ENCODE measurements at places on chromosomes 2 and 18. TPM values are rescaled to one million over a fixed set of nuclear protein-coding genes. Genes with fewer than 3 reads are reported as not detected.

Gene THSD7B
- total RNA-seq: 0.06 TPM

DNA sequence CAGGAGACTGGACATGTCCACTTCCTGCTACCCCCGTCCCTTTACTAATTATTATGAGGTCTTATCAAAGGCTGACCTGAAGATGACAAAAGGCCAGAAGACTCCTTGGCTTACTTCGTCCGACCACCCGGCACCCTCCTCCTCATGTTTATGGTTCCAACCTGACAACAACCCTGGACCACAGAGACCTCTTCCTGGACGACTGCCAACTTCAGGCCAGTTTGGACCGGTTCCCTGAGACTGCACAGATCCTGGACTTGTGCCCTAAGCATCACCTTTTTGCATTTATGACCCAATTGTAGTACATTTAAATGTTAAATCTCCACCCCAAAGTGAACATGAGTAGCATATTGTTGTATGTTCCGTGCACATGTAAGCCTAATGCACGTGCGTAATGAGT, 5.8 kb downstream of the DRC1 start:
- no peak overlapping the region for H3K4me3 ChIP-seq
- H3K27me3 ChIP-seq: no peaks in the 10 kb centered on the region
- no peak for DNase-seq

- no peaks in the 10 kb centered on the region for H3K4me1 ChIP-seq
- no peaks in the 10 kb centered on the region for H3K27me3 ChIP-seq
- no peak overlapping the region for H3K4me3 ChIP-seq
- H3K36me3 ChIP-seq: no peaks in the 10 kb centered on the region
- no peak for DNase-seq
Measured at GRCh38 chr2:195312662-195313061, 344.4 kb upstream of the SLC39A10 start.

Gene NEUROD1
- not detected for total RNA-seq

Gene TMEM247
- not detected for total RNA-seq

GRCh38 chr18:26470011-26470637, 78.2 kb downstream of the KCTD1 start:
- peak overlapping the region; percentile 58 for H3K27ac ChIP-seq
- peaks cover 5% of the 10 kb centered on the region for H3K36me3 ChIP-seq
- H3K4me1 ChIP-seq: peaks cover 11% of the 10 kb centered on the region

Gene LBX2
- 0.36 TPM for total RNA-seq

DNA sequence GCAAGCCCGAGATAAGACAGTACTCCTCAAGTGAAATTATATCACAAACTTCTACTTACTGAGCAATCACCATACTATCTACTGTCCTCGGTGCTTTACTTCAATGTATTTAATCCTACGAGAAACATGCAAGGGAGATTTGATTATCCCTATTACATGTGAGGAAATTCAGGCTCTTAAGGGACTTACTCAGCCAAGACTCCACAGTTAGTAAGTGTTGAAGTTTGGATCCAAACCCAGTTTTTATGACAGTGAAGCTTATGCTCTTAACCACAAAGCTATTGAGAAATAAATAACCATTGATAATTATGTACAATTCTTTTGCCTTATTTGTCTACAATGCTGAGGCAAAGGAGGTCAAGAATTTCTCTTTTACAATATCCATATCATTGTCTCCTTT, 672.9 kb upstream of the ACVR2A start:
- no peak for DNase-seq
- H3K4me1 ChIP-seq: no peaks in the 10 kb centered on the region
- no peaks in the 10 kb centered on the region for H3K36me3 ChIP-seq

GRCh38 chr2:54928719-54929118, 121.5 kb downstream of the RTN4 start:
- peaks cover 10% of the 10 kb centered on the region for H3K4me1 ChIP-seq
- no peak overlapping the region for H3K4me3 ChIP-seq
- no peak overlapping the region for H3K27ac ChIP-seq

- no peaks in the 10 kb centered on the region for H3K36me3 ChIP-seq
- no peak for DNase-seq
- H3K27ac ChIP-seq: no peak overlapping the region
- H3K27me3 ChIP-seq: no peaks in the 10 kb centered on the region
- H3K4me1 ChIP-seq: no peaks in the 10 kb centered on the region
Measured at GRCh38 chr2:133039531-133039930, 369.5 kb upstream of the LYPD1 start.

Gene UGT1A5
- total RNA-seq: not detected

GRCh38 chr2:149064856-149065630, 26.5 kb downstream of the LYPD6B start:
- no peaks in the 10 kb centered on the region for H3K36me3 ChIP-seq
- no peak overlapping the region for H3K27ac ChIP-seq
- H3K27me3 ChIP-seq: no peaks in the 10 kb centered on the region
- no peaks in the 10 kb centered on the region for H3K4me1 ChIP-seq

Gene DHRS9
- total RNA-seq: 0.79 TPM

Gene TUBA3E
- not detected for total RNA-seq

Gene PXDN
- 15.4 TPM for total RNA-seq

- no peaks in the 10 kb centered on the region for H3K27me3 ChIP-seq
- no peaks in the 10 kb centered on the region for H3K4me1 ChIP-seq
- H3K4me3 ChIP-seq: no peak overlapping the region
- no peaks in the 10 kb centered on the region for H3K36me3 ChIP-seq
- no peak for DNase-seq
Measured at GRCh38 chr2:208189069-208189809, 591 bp downstream of the C2orf80 start.

Gene CNDP1
- not detected for total RNA-seq

DNA sequence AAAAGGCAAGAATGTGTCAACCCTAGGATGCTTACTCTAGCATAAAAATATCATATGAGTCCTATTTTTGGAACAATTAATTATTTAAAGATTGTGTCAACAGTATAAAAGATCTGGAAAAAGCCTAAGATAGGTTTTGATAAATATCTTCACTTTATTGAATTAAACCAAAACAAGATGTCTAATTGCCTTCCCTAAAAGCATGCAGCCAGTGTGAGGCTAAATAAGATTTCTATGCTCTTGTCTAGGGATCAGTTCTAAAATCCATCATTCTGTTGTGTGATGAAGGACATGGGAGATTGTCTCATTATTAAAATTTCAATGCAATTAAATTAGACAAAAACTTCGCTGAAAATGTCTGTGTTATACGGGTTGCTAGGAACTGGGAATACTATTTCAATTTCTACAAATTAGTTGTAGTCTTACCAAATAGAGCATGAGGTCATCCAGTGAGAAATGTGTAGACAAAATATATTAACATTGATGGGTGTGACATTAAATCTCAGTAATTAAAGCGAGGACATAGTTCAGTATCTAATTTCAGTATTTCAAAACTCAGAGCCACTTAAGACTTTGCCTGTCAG, 535.6 kb upstream of the FSIP2 start:
- H3K36me3 ChIP-seq: no peaks in the 10 kb centered on the region
- H3K4me1 ChIP-seq: no peaks in the 10 kb centered on the region
- no peaks in the 10 kb centered on the region for H3K27me3 ChIP-seq
- no peak overlapping the region for H3K4me3 ChIP-seq
- no peak for DNase-seq
- no peak overlapping the region for H3K27ac ChIP-seq

DNA sequence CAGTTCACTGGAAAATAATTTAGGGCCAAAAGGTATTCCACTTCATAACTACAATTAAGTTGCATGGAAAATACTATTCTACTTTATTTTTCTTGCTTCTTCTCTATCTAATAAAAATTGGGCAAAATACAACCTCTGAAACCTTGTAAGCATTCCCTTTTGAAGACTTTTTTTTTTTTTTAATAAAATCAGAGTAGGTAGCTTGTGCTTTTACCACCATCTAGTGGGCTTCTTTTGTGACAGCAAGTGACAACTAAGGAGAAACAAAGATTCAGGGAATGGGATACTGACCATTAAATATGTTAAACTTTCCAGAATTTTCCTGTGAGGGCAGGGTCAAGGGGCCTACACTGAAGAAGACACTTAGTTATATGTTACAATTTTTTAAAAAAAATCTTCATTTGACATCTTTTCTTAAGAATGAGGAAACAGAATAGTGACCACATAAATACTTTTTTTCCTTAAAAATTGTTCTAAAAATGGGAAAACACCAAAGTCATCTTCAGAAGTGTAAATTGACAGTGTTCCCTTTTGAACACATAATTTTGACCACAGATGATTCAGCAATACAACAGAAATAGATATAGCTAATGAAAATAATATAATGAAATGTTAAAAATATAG, 1183.2 kb upstream of the ACVR2A start:
- H3K27ac ChIP-seq: no peak overlapping the region
- no peaks in the 10 kb centered on the region for H3K4me1 ChIP-seq
- no peak overlapping the region for H3K4me3 ChIP-seq
- DNase-seq: no peak
- H3K27me3 ChIP-seq: no peaks in the 10 kb centered on the region

DNA sequence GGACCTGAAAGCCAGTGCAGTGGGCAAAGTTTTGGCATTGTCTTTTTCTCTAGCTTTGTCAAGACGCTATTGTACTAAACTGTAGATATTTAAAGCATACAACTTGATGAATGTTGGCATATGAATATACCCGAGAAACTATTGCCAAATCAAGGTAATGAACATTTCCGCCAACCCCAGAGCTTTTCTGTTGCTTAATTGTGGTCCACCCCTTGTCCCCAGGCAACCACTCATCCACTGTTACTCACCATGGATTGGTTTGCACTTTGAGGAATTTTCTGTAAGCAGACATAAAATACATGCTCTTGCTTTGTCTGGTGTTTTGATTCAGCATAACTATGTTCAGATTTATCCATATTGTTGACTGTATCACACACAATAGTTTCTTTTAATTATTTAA, 688.4 kb downstream of the ADCYAP1 start:
- no peak overlapping the region for H3K4me3 ChIP-seq
- H3K4me1 ChIP-seq: no peaks in the 10 kb centered on the region
- no peaks in the 10 kb centered on the region for H3K27me3 ChIP-seq

GRCh38 chr2:86050301-86050700, 55.4 kb downstream of the POLR1A start:
- H3K27me3 ChIP-seq: no peaks in the 10 kb centered on the region
- H3K4me3 ChIP-seq: no peak overlapping the region
- DNase-seq: no peak
- H3K36me3 ChIP-seq: peaks cover 94% of the 10 kb centered on the region
- no peak overlapping the region for H3K27ac ChIP-seq
- peaks cover 2% of the 10 kb centered on the region for H3K4me1 ChIP-seq

GRCh38 chr18:55402731-55403405, 185.1 kb downstream of the TCF4 start:
- no peaks in the 10 kb centered on the region for H3K27me3 ChIP-seq
- H3K4me3 ChIP-seq: peak overlapping the region; percentile 64
